ENCODE measurements at places on chromosomes 16 and 17. TPM values are rescaled to one million over a fixed set of nuclear protein-coding genes. Genes with fewer than 3 reads are reported as not detected.
A peak's percentile ranks its signal among the peaks of the same experiment; 100 is the strongest.

DNA sequence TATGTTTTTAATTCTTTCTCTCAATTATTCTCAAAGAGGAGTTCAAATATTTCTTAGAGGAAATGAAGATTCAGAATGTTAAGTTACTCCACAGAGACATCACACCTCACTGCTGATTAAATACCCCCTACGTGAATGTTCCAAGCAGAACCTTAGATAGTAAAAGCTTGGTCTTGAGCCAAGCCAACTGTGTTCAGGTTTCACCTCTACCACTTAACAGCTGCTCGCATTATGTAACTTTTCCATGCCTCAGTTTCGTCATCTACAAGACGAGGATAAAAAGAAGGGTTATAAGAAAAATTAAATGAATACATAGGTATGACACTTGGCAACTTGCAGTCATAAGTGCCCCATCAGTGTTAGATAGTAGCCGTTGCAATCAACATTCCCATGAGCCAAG is 356.2 kb downstream of the RBFOX1 start:
- DNase-seq = no peak

- DNase-seq = no peak
Measured at GRCh38 chr16:56192986-56193945, 2.0 kb downstream of the GNAO1 start.

DNA sequence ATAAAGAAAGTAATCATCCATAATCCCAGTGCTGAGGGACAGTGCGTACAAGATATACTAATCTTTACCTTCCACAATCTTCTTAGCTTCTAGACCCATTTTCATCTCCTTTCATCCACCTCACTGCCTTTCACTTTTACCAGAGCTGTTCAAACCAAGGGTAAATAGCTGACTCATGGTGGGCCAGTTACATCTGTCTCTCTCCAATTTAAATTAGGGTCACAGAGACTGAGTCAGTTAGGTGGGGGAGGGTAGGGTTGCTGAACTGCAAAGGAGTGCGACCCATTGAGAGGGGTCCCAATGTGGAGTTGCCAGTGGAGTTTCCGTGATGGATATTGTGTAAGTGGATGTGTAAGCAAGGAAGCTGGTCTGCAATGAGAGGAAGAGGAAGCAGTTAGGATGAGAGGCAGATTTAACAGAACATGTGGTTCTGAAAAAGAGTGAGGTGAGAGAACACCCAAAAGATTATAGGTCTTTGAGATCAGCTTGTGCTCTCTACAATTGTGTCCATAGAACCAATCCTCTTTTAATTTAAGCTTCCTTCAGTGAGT is 83.5 kb downstream of the GP2 start:
- no peak for DNase-seq

- no peak for DNase-seq
Measured at GRCh38 chr16:23424292-23424958, 28.6 kb downstream of the COG7 start.

DNA sequence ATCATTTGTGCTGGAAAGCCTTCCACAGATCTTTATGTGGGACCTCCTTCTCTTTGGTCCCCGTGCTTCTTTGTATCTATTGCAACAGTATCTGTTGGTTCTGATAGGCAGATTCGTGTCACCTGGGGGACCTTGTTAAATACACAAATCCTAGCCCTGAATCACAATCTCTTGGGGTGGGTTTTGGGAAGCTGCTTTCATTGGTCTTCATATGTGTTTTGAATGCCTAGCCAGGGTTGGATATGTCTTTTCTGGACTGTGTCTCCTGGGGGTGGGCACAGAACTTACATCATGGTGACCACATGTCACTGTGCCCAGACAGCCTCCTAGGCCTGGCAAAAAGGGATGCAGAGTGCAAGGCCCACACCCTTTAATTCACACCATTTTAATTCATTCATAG is 81.0 kb upstream of the HNF1B start:
- DNase-seq = no peak

DNA sequence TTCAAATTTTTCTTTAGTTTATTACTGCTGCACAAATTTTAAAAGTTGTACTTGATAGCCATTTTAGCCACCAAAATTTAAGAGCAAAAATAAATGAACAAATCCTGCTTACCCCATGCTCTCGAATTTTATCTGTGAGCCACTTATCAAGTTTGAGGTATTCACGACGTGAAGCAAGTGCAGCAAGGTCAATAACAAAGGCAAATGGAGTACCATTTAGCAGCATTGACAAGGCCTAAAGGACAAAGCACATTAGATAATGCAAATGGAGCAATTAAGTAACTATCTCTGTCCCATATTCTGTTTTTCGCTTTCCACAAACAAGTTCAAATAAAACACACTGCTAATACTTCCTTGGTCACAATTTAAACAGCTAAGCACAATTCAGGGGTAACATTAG is 54.7 kb downstream of the CNOT1 start:
- no peak for DNase-seq

DNA sequence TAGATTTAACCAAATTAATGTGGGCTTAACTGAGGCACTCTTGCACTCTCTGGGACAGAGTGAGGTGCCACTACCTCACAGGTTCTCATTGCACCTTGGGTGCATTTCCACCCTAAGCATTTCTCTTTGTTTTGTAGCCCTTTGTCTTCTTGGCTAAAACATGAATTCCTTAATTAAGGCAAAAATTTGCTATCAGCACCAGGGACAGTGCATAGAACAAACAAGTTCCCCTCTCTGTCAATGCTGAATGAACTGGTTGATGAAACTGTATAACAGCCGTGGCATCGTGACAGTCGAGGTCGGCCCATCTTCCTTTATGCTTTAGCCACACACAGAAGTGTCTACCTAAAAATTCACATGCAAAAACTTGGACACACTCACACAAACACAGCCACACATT is 74.8 kb downstream of the HS3ST2 start:
- no peak for DNase-seq

DNA sequence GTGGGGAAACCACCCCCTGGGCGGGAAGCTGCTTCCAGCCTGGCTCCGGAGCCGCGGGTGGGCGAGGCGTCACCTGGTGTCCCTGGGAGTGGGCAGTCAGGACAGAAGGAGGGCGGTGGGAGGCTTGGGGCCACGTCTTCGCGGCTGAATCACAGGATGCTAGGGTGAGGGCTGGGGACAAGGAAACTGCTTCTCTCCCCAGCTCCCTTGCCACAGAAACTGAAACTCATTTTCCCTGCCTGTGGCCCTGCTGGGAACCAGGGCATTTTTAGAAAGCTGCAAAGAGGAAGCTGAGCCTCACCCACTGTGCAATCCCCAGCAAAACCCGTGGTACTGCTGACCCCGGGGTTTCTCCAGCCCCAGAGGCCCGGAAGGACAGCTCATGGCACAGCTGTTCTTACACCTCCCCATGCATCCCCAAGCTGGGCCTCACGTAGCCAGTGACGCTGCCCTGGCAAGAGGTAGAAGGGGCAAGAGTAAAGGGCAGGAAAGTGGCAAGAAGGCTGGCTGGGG is 8.2 kb downstream of the RHBDF2 start:
- DNase-seq = peak; percentile 67

DNA sequence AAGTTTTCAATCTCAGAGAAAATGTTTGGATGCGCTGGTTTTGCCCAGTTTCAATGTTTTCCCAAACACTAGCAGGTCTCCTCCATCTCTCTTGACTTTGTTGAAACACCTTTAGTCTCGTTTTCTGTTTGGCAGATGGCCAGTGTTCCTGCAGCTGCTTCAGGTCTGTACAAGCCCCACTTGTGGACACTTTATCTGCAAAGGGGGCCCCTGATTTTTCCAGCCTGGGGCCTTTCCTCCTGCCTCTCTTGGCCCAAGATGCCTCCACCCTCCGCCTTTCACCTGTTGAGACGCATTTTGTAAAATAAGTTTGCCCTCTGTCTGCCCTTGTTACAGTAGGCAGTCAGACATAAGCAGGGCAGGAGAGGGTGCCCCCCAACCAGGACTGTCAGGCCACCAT is 21.8 kb upstream of the PRM1 start:
- no peak for DNase-seq

GRCh38 chr17:74646231-74646630 is 22.7 kb upstream of the CD300E start:
- DNase-seq = no peak

DNA sequence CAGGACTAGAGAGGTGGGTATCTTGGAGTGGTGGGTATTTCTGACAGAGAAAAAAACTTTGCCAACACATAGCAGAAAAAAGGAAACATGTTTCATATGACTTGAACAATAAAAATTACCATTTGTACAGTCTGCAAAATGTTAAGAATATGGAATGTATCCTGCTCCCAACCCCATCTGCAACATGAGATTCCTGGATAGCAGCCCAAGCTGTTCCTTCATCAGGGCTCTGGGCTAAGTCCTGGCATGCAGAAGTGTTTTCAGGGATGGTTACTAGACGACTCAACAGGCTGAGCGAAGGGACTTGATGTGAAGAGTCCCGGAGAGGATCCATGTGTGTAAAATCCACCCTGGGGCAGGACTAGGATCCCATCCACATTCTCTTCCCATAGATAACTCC is 121.0 kb upstream of the IRX3 start:
- DNase-seq = no peak

DNA sequence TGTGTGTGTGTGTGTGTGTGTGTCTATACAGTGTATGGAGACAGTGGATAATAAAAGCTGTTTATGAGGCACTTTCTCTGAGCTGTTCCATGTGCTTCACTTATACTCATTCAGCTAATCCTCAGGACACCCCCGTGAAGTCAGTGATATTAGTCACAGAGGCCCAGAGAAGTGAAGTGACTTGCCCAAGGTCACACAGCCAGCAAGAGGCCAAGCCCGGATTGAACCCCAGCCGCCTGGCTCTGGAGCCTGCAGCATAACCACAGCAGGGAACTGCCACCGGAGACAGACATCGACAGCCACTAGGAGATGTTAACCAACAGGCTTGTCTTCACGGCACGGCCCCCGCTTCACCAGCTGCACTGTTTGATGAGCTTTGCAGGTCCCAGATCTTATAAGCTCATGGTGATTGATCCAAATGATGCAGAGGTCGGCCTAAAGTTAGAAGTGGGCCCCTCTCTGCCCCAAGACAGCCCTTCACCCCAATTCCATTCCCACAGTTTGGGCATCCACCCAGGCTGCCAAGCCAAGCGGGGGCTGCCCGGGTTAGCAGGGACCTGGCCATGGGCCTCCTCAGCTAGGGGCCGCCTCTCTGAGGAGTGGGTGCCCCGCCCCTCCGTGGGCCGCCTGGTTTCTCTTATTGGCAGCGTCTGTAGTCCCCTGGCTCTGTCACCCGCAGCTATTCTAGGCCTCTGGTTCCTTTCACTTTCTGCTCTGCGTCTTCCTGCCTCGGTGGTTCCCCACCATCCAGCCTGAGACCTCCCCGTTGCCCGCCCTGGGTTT is 30.9 kb downstream of the SOCS1 start:
- peak; percentile 91 for DNase-seq

DNA sequence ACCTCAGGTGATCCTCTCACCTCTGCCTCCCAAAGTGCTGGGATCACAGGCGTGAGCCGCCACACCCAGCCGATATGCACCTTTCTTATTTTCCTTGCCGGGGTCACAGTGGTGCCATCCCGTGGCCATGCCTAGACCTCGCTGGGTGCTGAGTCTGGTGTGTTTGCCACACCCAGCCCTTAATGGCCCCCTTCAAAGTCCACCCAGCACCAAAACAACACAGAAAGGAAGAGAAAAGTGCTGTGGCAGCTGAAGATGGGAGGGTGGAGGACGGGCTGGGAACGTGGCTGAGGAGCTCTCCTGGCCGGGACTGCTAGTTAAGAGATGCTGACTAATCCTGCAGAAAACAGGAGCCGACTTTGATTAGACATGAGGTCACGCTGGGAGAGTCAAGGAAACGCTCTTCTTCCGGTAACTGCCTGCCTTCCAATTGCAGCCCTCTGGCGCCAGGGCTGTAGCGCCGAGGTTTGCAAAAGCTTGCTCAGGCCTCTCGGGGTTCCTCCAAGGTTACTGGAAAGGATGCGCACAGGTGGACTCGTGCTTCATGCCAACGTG is 10.9 kb downstream of the SLC43A2 start:
- DNase-seq = no peak

- no peak for DNase-seq
Measured at GRCh38 chr17:69503711-69504110, 89.2 kb downstream of the MAP2K6 start.

DNA sequence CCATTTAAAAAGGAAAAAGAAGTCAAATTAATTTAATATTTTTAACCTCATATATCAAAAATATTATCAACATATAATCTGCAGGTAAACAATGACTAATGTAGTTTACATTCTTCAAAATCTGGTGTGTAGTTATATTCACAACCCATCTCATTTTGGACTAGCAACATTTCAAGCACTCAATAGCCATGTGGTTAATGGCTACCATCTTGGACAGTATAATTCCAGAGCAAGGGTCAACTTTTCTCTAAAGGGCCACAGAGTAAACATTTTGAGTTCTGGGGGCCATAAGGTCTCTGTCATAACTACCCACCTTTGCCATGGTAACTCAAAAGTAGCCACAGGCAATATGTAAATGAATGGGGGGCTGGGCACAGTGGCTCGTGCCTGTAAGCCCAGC is 153.9 kb downstream of the PARN start:
- DNase-seq = no peak

DNA sequence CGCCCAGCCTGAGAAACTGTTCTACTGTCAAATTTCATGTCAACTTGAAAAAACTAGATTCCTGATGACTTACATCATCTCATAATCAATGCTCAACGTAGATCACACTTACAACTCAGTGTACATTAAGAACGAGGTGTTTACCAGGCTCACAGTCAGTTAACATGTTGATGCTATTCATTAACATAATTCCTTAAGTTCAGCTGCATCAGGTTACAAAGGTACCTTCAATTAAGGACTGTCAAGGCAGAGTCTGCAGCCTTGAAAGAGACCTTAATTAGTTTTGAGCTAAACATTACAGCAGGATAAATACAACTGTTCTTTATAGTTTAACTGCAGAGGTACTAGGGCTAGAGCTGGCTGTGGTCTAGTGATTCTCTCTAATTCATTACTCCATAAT is 1.9 kb downstream of the GNA13 start:
- no peak for DNase-seq

DNA sequence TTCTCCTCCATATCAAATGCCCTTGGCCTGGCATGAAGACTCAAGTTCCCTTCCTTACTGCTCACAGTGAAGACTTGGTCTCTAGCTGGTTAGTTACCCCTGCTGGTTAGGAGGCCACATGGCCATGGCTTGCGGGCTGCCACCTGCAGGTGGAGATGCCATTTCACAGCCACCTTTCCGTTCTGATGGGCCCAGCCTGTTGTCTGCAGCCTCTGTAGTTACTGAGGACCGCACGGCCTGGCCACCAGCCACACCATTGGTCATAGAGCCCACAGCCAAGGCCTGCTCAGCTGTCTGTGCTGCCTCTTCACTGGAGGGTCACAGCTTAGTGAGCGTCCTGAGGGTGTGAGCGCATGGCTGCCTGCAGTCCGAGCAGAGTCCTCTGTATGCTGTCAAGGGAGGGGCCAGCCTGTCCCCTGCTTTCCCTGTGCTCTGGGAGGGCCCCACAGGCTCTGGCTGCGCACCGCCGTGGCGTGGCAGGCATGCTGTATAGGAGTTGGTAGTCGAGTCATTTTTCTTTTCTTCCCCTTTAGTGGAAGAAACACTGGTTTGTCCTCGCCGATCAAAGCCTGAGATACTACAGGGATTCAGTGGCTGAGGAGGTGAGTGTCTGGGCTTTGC is 59.2 kb downstream of the PLD6 start:
- DNase-seq = peak; percentile 27

- DNase-seq = no peak
Measured at GRCh38 chr17:36807496-36808179, 129.6 kb upstream of the LHX1 start.

- DNase-seq = peak; percentile 94
Measured at GRCh38 chr16:89560378-89561141, at the start of gene RPL13. RPL13 (plus strand) TSS chr16:89560682; CDS start chr16:89560960, 278 bp downstream.

Gene HOXB8
- total RNA-seq = not detected

Gene OTOA
- total RNA-seq = 0.06 TPM

Gene PLEKHH3
- 0.90 TPM for total RNA-seq

Gene PPM1E
- 0.06 TPM for total RNA-seq

Gene BRICD5
- total RNA-seq = 6.4 TPM

Gene IGSF6
- 0.10 TPM for total RNA-seq

Gene KRT24
- not detected for total RNA-seq

Gene WNT9B
- not detected for total RNA-seq
